ENCODE measurements at places on chromosomes 3 and 15.
A peak's percentile ranks its signal among the peaks of the same experiment; 100 is the strongest.

DNA sequence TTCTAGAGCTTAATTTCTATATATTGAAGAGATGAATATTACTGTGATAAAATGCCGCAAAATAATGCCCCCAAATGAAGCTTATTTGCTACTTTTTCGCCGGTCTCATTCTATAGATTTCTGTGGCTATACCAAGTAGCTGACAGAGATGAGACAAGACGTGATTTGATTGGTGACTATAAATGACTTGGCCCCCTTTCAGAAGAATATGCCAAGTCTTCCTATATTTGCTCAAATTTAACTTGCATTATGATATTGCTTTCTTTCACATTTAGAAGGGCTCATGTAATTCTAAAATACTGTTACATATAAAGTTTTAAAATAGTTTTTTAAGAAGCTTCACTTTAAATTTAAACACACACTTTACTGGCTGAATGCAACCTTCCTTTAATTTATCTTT lies 180.1 kb downstream of the SUCLG2 start:
- no peak for DNase-seq

- DNase-seq: no peak
These were observed 151.2 kb downstream of the SERPINI1 start for GRCh38 chr3:167886690-167887089.

DNA sequence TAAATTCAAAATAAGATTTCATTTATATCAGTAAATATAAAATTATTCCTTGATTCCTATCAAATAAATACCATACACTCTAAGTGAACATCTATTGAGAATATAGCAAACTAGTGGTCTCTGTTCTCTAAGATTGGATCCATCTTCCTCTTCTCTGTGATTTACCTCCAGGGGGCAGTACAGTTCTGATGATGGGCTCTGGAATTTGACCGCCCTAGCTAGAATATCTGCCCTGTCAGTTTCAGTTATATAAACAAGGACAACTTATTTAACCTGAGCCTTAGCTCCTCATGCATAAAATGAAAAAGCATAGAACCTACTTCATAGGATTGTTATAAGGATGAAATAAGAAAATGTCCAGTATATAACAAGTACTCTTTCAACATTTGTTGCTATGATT lies 171.1 kb upstream of the CCDC54 start:
- DNase-seq: no peak

DNA sequence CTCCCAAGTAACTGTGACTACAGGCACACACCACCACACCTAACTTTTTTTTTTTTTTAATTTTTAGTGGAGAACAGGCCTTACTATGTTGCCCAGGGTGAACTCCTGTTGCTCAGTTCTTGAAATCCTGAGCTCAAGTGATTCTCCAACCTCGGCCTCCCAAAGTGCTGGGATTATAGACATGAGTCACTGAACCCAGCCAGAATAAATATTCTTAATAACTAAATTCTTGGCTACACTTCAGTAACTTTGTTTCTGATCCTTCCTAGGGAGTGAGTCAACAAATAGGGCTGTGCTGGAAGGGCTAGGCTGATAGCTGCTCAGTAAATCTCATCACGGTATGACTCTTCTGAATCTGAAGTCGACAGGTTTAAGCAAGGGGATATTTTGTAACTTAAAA lies 56.6 kb downstream of the P3H2 start:
- no peak for DNase-seq

DNA sequence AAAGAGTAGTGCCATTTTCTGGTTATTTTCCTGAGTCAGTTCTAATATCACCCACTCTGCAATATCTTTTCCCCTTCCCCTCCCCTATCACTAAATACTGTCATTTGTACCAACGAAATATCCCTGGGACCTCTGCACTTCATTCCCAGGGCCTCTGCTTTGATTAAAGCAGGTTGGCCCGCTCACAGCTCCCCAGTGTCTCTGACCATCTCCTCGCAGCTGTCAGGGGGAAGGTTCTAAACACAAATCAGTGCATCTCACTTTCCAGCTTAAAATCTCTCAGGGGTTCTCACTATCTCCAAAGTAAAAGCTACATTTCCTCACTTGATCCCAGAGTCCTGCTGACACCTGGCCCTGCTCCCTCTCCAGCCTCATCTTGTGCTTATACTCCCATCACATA lies 28.1 kb upstream of the SLC35G2 start:
- no peak for DNase-seq

DNA sequence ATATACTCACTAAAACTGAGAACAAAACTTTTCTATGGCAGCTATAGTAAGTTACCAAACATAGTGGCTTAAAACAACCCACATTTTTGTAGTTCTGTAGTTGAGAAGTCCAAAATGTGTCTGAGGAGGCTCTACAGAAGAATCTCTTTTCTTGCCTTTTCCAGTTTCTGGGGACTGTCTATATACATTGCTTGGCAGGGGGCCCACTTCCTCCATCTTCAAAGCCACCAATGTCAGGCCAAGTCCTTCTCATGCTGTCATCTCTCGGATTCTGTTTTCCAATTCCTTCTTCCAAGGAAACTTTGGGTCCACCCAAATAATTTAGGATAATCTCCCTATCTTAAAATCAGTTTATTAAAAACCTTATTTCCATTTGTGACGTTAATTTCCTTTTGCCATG lies 92.7 kb downstream of the DLG1 start:
- no peak for DNase-seq

- no peak for DNase-seq
These were observed 112.0 kb upstream of the HACD2 start for GRCh38 chr3:123696808-123697207.

- DNase-seq: no peak
These were observed 39.9 kb upstream of the SOX14 start for GRCh38 chr3:137724240-137724639.

- no peak for DNase-seq
These were observed 143.1 kb downstream of the ARRDC4 start for GRCh38 chr15:98103570-98103969.

DNA sequence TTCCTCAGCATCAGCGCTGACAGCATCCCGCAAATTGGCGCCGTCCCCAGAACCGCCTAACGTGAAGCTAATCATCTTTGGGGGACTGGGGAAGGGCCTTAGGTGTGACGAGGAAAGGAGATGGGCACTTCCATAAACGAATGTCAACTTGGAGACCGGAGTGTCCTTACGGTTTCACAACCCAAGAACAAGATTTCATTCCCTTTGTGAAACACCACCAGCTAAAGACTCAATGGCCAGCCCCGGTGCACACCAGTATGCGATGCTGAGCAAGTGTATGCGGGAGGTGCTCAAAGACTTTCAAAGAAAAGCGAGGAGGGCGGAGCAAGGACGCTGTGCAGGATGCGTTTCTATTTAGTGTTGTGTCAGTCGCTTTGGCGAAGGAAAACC lies 759 bp upstream of the TTBK2 start:
- DNase-seq: peak; percentile 51

DNA sequence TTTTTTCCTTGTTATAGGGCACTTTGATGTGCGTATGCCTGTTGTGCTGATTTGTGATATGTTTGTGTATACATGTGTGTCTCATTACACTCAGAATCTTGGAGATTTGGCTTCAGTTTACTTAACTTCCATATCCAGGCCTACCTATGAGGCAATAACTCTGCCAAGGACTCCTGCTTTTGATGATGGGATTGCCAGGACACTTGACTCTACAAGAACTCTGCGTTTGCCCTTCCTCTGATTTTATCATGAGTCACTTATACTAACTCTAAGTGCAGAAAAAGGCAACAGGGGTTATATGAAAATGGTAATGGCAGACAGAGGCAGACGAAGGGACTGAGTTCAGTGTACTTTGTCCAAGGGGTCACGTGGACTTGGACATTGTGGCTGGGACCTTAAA lies 33.6 kb downstream of the MCTP2 start:
- no peak for DNase-seq

DNA sequence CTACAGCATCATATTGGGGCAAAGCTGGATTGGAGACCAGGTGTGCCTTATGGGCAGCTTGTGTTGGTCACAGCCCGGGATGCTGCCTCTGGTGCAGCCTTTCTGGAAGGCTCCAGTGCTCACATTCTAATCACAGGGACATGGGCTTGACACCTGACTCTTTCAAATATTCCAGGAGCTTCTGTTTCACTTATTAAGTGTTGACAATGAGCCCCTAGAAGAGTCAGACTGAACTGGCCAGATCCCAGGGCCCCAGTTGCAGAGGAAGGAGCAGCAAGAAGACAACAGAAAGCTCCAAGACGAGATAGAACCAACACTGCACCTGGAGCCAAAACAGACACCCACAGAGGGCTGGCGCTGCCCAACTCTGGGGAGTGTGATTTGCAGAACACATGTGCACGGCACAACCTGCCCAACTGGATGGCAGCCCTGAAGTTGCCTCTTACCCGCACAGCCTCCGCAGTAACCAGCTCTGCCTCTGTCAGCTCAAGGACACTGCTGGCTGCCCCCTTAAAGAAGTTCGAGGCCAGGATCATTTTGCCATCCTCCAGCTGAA lies 30.3 kb downstream of the ALDH1L1 start:
- DNase-seq: no peak

DNA sequence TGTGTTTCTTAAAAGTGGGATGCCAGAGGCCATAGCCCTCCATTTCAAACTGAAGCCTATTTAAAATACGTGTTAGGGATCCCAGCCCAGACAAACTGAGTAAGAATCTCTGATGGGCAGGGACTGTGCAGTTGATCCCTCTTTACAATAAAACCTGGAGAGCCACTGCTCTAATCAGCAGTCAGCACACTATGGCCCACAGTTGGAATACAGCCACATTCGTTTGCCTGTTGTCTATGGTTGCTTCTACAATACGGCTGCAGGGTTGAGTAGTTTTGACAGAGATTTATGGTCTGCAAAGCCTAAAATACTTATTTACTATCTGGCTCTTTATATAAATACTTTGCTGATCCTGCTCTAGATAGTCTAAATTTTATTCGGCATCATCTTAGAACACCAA lies 32.4 kb downstream of the TJP1 start:
- no peak for DNase-seq

- DNase-seq: no peak
These were observed 387.5 kb upstream of the ATP11B start for GRCh38 chr3:182405759-182406158.
